ENCODE measurements at places on chromosomes 5 and 9.

DNA sequence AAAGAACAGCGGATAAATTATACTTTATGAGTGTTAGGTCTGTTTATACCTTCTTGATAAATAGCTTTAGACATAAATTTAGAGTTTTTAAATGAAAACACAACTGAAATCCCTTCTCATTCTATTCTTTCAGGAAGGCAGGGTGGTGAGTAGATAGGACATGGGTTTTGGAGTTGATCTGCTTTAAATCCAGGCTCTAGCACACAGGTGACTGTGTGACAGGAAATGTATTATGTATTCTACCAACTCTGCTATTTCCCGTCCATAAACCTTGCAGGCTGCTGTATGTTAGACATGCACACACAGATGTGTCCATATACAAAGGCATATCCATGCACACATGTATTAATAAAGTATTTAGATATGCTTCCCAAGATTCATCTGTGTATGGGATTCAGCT is 19.3 kb upstream of the CARTPT start:
- DNase-seq = no peak

DNA sequence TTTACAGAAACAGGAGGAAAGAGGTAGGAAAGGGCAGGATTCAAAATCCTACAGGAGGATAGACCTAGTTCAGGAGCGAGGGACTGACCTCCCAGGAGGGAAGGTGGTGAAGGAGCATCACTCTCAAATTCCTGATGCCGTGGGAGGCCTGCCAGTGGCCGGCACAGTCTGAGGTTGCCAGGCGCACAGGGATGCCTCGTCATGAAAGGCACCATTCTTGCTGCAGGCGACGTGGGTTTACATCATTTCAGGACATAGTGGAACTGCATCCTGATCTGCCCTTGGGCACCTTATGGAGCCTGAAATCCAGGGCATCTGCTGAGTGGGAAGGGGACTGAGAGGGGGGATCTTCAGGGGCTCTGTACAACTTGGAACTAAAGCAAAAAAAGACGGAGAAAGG is 163.2 kb upstream of the S1PR3 start:
- DNase-seq = no peak

GRCh38 chr5:122154910-122155309 is 25.6 kb downstream of the ZNF474 start:
- DNase-seq = no peak

DNA sequence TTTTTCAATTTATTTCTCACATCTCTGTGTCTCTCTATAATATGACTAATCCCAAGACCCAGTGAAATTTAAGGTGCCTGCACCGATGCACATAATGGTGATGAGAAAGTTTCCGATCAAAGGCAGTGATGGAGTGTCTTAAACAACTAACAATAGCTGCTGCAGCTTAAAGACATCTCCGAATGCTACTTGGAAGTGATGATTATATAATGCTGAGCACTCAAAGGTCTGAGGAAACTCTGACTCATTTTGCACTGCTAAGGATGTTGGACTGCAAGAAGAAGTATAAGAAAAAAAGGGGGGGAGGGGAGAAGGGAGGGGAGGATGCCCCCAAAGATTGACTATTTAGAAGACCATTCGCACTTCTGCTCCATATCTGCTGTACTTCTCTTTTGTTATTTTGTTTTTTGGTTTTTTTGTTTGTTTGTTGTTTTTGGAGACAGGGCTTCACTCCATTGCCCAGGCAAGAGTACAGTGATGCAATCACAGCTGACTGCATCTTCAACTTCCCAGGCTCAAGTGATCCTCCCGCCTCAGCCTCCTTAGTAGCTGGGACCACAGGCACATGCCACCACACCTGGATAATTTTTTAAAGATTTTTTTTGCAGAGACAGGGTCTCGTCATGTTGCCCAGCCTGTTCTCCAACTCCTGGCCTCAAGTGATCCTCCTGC is 192.2 kb downstream of the HSD17B3 start:
- DNase-seq = no peak

DNA sequence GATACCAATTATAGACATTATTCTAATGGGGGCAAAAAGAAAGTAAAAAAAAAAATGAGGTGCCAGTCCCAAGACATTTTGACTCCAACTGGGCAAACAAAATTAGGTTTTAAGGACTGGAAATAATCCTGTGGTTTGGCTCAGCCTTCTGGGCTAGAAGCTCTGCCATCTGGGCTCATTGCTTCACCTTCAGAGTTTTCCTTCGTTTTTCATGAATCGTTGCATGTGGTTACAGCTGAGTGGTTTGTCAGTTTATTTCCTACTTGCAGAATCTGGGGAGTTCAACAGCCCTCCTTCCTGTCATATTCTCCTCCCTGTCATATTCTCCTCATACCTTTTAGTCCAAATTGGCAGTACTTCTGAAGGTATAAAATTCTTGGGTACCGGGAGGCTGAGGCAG is 12.0 kb downstream of the UGT3A2 start:
- no peak for DNase-seq

DNA sequence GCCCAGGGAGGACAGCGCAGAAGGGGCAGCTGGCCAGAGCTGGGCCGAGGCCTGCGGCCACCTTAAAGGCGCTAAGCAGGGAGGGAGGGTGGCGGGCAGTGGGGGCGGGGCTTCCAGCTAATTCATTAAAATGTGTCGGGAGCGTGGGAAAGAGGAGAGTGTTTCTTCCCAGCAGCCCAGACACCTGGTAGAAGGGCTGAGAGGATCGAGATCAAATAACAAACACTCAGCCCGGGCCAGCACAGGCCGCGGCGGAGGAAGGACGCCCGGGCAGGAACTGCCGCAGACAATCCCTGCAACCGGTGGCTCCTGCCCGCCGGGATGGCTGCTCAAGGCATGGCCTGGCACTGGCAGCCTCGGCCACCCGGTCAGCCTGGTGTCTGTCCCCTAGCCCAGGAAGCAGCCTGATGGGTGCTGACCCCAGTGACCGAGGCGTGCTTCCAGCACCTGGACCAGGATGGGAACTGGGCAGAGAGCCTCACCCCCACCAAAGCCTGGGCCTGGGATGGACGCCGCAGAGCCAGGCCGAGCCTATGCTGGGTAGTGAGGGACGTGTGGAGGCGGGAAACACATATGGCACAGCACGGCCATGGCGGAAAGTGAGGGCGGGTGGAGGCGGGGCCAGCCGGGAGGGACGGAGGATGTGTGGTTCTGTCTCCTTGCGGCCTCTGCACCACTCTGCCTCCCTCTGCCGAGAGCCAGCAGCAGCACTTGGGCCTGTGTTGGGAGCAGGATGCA is 3.2 kb upstream of the NRARP start:
- no peak for DNase-seq

DNA sequence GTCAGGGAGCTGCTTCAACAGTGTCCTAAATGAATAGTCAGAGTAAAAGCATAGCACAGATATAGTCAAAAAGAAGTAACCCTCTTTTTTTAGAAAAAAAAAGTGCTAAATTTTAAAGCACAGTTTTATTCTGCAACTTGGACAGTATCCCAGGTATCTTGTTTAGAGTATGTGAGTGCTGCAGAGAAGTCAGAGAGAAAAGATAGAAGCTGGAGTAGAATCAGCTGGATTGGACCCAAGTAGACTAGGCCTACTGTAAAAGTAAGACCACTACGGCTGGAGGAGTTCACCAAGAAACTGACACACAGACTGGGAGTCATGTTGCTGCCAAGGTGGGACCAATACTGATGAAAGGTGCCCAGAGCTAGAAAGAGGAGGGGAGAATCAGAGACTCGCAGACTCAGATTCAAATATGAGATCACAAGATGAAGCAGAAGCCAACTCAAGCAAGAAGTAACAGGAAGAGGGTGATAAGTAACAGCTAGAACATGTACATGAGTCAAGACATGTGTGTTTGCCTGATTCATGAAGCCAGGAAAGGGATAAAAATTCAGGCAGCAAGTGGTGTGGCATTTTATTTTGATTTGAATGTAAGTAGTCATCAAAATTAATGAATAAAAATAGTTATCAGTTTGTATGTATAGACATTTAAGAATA is 25.6 kb upstream of the TUSC1 start:
- no peak for DNase-seq

GRCh38 chr9:88303721-88304451 is 84.4 kb upstream of the SPIN1 start:
- DNase-seq = no peak

DNA sequence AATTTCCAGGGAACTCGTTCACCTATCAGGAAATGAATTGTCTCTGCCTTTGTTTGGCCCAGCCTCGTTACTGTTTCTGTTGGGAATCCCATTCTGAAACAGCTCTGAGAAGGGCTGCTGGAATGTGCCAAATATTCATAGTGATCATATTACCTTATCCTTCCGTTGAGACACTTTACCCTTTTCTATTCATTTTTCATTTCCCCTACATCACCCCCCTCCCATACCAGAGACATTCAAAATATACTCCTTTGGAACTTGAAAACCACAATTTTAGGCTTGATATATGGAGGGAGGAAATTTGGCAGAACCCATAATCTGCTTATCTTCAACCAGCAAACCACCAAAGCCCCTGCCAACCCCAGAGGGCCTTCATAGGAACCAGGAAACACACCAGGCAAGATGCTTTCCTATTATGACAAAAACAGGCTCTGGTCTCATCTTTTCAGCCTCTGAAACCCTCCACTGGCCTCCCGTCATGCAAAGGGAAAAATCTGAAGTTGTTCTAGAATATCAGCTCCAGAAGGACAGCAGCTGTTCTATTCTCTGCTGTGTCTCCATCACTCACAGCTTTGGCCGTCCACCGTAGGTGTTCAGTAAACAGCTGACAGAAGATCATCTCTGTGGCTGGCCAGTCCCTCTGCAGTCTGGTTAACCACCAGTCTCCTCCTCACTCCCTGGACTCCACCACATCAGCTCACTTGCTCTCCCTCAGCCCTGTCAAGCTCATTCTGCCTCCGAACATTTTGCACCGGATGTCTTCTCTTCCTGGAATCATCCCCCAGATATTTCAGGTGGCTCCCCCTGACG is 217.2 kb upstream of the WWC1 start:
- no peak for DNase-seq

DNA sequence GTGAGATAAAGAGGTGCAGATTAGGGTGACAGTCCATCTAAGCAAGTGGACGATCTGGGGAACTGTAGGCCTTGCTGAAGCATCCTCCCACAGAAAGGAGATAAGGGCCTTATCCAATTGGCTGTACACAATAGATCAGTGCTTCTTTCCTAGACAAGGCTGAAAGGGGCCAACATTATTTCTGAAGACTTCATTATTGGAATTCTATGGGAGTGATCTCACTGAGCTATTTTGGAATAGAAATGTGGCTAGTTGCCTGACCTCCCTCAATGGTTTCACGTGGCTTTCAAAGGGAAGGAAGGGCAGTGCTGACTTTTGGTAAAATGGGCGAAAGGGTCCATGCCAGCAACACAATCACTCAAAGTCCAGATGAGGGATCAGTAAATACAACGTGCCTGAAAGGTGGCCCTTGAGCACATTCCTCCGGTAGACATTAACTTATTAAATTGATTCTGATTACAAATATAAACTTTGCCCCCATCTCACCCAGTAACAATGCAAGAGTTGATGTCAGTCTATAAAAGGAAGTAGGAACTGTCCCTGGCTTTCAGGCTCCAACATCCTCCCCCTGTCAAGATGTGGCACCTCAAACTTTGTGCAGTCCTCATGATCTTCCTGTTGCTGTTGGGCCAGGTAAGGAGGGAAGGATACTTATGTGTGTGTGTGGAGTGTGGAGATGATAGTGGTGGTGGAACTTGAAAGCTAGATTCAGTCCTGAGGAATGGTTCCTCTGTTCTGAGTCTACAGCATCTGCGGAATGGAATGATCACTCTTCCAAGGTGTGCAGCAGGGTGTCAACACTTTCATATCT is at the start of gene LEAP2:
Gene LEAP2 (plus strand): TSS at position 550 of the 811 bp plus-strand sequence. CDS start 27 bp downstream, at position 577.
- DNase-seq = no peak

DNA sequence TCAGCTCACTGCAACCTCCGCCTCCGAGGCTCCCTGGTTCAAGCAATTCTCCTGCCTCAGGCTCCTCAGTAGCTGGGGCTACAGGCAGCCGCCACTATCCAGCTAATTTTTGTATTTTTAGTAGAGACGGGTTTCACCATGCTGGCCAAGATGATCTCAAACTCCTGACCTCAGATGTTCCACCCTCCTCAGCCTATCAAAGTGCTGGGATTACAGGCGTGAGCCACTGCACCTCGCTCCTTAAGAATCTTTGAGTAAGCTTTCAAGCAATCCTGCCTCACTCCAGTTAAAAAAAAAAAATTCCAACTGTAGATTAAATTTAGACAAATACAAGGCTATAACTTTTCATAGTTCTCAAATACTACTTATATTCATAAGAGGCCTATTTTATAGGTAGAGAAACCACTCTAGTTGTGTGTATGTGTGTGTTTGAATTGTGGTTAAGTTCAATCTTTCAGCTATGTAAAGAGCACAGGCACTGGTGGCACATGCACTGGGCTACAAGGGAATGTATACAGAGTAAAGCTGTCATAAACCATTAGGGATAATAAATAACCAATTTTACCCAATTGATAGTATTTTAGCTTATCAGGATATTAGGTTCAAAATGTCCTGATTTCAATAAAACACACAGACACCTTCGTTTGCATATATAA is 50.6 kb upstream of the RAPGEF6 start:
- no peak for DNase-seq

DNA sequence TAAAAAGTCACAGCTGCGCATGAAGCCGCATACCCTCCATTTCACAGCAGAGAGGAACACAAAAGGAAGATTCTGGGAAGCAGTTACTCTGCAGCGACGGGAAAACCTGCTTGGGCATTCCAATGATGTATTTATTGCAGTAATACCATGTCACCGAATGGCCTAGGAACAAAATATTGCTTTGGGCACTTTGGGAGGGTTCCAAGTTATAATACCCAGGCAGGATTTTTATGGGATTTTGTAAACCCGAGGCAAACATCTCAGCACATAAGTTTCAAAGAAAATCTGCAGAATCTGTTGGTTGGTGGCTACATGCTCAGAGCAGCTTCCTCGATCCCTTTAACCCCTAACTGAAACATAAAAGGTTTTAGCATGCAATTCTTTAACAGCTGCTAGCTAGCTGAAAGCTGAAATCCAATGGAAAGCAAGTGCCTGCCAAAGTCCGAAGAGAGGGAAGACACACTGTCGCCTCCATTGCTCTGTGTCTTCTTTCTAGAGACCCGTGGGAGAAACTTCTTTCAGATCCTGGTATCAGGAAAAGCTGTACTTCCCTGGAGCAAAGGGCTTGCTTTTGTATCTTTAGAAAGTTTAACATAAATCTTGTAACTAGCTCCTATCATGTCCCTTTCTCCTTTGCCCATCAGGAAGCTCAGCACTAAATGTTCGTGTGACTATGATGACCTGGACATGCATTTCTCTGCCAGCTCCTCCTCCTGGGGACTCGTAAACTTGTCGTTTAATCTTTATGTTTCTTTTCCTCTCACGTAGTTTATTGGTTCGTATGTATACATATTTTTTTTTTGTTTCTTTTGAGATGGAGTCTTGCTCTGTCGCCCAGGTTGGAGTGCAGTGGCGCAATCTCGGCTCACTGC is 195.0 kb downstream of the MAPKAP1 start:
- no peak for DNase-seq

DNA sequence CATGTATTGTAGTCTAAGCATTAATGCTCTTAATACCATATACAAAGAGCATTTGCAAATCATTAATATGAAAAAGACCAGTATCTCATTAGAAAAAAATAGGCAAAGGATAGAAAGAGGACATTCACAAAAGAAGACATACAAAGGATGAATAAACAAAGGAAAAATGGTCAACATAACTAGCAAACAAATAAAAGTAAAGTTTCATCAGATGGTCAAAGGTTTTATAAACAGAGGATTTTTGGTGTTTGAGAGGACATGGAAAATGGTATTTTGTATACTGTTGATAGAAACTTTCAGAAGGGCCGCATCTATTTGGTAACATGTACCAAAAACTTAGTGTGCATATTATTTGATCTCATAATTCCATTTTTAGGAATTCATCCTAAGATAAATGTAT is 414.8 kb downstream of the PIK3R1 start:
- no peak for DNase-seq
